ENCODE measurements at places on chromosomes 2 and 18.
A peak's percentile ranks its signal among the peaks of the same experiment; 100 is the strongest.

GRCh38 chr2:176187200-176187898 is 1.1 kb upstream of the HOXD1 start:
- DNase-seq: no peak

- DNase-seq: no peak
Measured at GRCh38 chr18:63078471-63078870, 241.1 kb downstream of the BCL2 start.

DNA sequence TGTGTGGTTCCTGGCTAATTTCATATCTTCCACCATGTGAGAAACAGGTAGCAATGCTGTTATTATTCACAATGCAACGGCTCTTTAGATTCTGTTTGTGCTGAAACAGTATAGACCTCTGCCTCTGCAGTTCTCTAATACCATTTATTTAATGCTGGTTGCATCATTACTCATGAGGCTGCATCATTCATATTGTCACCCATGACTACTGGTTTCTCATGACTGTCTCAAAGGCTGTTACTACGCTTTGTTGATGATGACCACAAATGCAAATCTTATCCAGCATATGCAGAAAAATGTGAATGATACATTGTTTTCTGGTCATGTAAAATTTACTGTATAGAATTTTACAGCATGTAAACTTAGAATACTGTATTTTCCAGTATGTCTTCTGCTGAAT is 22.5 kb downstream of the CAVIN2 start:
- DNase-seq: no peak

GRCh38 chr18:31684279-31685096 is at the start of gene B4GALT6:
Gene B4GALT6 (minus strand): TSS chr18:31684581. CDS start chr18:31684426, 155 bp downstream.
- no peak for DNase-seq

DNA sequence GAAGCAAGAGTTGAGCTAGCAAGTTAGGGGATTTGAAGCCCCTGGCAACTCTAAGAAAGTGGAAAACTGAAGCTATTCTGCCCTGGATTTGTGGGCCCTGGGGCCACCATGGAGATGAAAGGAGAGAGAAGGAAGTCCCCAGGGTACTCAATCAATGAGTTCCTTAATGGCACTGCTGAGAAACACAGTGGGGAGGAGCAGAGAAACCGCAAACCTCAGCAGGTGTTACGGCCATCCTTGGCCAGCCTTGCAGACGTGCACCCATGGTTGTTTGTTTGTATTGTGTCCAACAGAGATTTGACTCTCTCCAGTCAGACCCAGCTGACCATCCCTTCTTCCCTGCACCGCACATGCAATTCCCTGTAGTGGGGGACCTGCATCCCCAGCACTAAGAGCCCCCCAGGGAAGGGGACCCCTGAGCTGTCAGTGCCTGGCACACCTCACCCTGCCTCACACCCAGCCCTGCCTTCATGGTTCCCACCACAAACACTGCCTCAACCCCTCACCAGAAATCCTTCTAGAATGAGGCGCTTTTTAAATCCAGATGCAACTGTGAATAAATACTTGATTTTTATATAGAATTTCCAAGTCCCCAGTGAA is 255.3 kb downstream of the SH3BP4 start:
- no peak for DNase-seq

- no peak for DNase-seq
Measured at GRCh38 chr2:14616342-14616741, 16.2 kb upstream of the LRATD1 start.

DNA sequence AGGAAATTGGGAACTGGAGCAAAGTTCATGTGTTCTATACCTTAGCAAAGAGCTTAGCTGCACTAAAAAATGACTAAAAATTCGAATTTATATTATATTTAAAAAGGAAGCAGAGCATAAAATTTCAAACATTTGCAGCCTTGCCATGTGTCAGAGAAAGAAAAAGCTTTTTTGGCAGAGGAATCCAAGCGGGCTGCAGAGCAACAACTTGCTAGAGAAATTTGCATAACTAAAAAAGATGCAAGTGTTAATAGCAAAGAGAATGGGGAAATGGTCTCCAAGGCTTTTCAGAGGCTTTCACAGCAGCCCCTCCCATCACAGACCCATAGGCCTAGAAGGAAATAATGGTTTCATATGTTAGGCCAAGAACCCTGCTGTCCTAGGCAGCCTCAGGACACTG is 1315.9 kb downstream of the DSC3 start:
- DNase-seq: no peak

GRCh38 chr2:161147856-161148255 is 12.4 kb upstream of the TANK start:
- DNase-seq: no peak

DNA sequence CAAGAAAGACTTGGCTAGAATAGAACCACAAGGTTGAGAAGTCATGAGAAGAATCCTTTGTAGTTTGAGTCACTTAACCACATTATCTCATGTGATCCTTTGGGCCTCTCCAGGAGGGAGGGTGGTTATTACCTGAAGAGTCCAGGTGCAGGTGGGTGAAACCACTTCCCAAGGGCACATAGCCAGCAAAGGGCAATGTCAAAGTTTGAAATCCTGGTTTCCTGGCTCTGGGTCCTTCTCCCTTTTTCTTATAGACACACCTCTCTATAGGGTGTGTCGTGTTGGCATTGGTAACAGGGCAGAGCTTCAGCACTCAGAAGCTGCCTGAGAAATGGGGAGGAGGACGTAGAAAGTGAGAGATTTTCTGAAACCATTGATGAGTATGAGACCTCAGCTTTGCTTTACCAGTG is 137.9 kb downstream of the MGAT5 start:
- DNase-seq: no peak

GRCh38 chr2:20423847-20424246 is 23.0 kb upstream of the RHOB start:
- no peak for DNase-seq

- DNase-seq: no peak
Measured at GRCh38 chr2:42141687-42142546, 27.2 kb upstream of the EML4 start.

- no peak for DNase-seq
Measured at GRCh38 chr2:216792222-216793021, 67.4 kb downstream of the TNP1 start.

DNA sequence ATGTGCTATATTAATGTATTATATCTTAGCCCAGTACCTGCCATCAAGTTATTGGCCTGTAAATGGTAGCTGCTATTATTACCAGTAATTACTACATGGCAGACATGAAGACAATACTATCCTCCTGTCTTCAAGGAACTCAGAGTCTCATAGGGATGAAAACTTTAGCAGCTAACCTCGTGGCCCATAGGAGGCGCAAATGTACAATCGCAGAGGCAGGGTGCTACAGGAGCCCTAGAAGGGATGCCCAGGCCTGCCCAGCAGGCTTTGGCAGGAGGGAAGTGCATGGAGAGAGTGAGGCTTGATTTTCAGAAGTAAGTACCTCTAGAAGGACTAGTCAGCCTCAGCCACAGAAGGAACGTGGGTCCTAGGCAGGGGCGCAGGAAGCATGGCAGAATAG is 44.7 kb upstream of the KIDINS220 start:
- no peak for DNase-seq

GRCh38 chr2:143397884-143398614 is 268.8 kb downstream of the ARHGAP15 start:
- DNase-seq: no peak

GRCh38 chr18:35971661-35972196 is 750 bp upstream of the RMP24 start:
- no peak for DNase-seq

- DNase-seq: no peak
Measured at GRCh38 chr2:188523919-188524318, 232.2 kb downstream of the GULP1 start.

DNA sequence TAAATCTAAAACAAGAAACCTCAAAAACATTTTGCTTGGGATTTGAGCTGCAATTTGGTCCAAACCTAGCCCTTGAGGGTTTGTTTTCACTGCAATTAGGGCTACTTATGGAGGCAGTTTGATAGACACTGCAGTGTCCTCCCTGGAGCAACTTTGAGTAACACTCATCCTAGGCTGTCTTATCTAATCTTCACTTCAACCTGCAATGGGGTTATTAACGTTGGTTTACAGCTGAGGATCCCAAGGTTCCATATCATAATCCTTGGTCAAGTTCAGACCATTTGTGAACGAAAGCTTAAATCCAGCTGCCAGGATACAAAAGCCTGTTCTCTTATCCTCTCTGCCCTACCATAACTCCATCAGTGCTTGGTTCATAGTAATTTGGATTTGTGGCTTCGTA is 2.5 kb downstream of the ANXA4 start:
- no peak for DNase-seq

DNA sequence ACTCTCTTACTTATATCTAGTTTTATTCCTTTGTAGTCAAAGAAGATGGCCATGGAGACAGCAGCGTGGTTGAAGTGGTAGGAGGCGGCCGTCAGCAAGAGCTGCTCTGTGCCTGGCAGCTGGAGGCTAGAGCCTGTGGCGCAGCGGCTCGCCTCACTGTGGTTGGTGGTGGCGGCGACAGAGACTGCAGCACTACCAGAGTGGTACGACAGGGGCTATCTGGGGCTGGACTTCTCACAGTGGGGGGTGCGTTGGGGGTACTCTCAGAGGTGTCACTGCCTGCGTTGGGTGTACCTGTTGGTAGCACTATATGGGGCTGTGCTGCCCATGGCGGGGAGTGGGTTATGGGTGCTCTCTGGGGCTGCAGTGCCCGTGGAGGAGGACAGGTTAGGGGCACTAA is 8.5 kb upstream of the ANKRD62 start:
- DNase-seq: no peak

GRCh38 chr2:26469092-26469710 is 8.7 kb downstream of the OTOF start:
- peak; percentile 34 for DNase-seq

- DNase-seq: no peak
Measured at GRCh38 chr18:21105936-21106335, 5.7 kb downstream of the ROCK1 start.

DNA sequence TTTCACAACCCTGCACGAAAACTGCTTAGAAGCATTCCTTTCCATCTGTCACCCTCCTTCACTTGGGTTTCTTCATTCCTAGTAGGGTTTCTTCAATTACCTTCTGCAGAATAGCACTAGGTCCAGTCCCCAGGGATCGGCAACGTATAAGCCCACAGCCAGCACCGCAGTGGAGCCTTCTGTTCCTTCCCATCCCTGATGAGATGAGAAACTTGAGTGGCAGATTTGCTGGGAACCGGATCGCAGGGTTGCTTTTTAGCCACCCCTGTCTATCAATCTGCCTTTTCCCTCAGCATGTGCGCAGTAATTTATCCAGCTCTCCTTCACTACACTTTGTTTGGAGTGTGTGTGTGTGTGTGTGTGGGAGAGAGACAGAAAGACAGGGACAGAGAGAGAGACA is 94.2 kb downstream of the CD8B2 start:
- no peak for DNase-seq

- DNase-seq: peak; percentile 14
Measured at GRCh38 chr2:148645539-148646230, 1.1 kb downstream of the EPC2 start.

GRCh38 chr2:172484706-172485105 is 57.3 kb downstream of the ITGA6 start:
- DNase-seq: no peak

GRCh38 chr2:64610316-64610855 is 43.3 kb downstream of the SERTAD2 start:
- no peak for DNase-seq

- no peak for DNase-seq
Measured at GRCh38 chr2:128308284-128308731, 10.4 kb downstream of the HS6ST1 start.

DNA sequence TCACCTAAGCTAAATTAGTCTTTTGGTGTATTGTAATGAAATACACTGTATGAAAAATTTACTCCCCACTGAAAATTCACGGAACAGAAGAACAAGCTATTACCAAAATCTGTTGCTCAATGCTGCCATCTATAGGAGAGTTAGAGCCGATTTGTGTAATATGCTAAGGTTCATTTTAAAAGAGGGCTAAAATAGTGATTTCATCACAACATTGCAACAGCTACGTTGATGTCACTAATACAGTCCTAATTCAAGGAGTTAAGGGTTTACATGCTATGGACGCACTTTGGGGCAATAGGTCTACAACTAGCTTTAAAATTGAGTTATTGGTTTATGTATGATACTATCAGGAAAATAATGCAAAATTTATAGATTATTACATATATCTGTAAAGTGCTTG is 3.0 kb upstream of the IRS1 start:
- no peak for DNase-seq

GRCh38 chr2:202215179-202215578 is 23.2 kb downstream of the SUMO1 start:
- DNase-seq: no peak

- DNase-seq: no peak
Measured at GRCh38 chr2:169066897-169067296, 2.5 kb upstream of the DHRS9 start.

GRCh38 chr2:166764216-166764615 is 124.1 kb upstream of the XIRP2 start:
- no peak for DNase-seq

DNA sequence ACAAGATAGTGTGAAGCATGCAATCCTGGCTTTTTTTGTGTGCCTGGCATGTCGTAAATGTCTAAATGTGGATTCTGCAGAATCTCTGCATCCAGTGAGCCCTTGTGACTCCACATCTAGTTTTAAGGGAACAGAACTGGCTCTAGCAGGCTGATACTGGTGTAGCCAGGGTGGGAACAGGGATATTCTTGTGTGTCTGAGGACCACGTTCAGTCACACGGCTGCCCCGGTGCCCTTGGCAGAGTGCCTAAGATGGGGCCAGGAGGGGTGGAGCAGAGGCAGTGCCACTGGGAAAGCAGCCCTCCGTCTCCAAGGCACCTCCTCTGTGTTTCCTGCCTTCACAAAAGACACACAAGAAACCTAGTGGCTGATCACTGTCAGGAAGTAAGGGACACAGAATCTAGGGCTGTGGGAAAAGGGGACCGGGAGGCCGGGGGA is 91.5 kb upstream of the PARD3B start:
- DNase-seq: no peak

GRCh38 chr2:214169736-214170135 is 241.1 kb upstream of the VWC2L start:
- no peak for DNase-seq

DNA sequence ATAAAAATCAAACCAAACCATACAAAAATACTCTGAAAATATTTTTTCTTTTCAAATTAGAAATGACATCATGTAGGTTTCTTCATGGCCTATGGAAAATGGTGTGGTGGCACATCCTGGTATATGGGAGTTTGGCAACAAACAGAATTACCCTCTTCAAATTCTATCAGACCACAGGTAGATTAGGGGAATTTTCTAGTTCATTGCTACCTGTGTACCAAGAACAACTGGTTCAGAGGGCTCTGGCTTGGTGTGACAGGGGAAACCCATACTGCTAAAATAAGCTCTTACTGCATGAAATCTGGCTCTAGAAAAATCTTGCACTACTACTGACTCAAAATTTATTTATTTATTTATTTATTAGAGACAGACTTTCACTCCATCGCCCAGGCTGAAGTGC is 63.4 kb upstream of the PELI1 start:
- no peak for DNase-seq

DNA sequence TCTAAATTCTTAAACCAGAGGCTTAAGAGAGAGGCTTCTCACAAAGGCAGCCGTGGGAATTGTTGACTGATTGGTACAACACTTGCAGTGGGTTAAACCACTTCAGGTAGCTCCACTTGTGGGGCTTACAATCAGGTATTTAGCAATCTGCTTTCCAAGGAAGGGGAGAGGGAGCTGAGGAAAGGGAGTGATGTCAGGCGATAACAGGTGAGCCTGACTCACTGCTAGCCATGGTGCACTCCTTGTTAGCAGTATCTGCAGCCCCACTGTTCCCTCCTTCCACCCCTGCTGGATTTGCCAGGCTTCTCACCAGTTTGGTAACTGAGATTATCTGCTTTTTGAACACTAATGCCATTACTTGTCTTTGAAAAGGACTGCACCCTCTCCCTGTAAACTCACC is 1056.7 kb upstream of the FANCL start:
- DNase-seq: no peak

- DNase-seq: no peak
Measured at GRCh38 chr18:23970161-23971096, 44.1 kb upstream of the TTC39C start.

Data from activated naive CD4-positive, alpha-beta T cell (primary cell).